ENCODE measurements at places on chromosomes 4 and X.

GRCh38 chrX:74446876-74447275 lies 25.6 kb downstream of the SLC16A2 start:
- DNase-seq = no peak

DNA sequence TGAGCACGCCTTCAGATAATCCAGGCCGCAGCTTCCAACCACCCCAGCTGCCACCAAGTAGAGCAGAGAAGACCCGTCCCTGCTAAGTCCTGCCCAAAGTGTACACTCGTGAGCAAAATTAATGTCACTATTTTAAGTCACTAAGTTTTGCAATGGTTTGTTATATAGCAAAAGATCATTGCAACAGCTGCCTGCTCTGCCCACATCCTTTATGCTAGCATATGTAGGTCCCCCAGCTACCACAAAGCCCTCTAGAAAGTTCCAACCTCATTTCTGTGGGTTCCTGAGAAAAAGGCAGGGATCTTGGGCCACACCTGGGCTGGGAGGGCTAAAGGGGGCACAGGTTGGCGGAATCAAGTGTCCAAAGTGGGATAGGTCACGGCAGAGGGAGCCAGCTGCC lies 346.9 kb downstream of the BCOR start:
- DNase-seq = no peak

DNA sequence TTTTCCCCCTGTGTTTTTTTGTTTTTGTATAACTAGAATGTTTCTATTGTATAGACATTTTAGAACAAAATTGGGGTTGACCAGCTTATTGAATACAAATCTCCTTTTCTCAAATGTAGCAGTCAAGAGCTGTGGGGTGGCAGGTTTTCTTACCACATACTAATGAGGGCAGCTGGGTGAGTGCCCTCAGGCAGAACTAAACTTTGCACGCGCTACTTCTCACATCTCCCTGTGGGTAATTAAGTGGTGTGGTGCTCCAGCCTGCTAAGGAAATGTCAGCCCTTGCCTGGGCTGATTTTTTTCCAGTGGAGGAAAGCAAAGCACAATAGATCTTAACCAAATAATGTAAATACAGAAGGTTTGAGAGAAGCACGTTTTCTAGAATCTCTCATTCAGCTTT lies 717.6 kb upstream of the TENM3 start:
- DNase-seq = no peak

GRCh38 chr4:97374526-97374925 lies 768.8 kb downstream of the STPG2 start:
- DNase-seq = no peak

DNA sequence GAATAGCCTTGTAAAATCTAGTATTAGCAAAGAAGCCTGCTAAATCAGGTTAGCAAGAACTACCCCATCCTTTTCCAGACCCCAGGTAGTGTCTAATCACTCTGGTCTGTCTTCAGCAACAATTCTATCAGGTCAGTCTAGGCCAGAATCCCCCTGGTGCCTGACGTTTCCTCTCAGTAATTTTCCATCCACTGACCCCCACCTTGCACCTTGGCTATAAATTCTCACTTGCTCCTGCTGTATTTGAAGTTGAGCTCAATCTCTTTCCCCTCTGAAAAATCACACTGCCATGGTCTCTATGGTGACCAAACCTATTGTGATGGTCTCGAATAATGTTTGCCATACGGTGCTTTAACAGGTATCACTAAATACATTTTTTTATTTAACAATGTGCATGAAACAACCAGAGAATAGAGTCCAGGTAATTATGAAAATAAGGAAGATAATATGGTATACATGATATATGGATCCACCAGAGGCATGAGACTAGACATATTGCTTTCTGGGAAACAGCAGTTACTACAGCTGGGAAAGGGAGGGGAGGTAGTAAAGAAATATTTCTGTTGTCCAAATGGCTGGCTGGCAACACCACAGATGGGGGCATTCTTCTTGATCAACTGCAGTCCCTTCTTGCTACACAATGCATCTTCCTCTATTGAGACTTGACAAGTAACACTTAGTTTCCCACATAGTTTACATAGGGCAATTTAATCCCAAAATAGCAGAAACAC lies 33.8 kb downstream of the CXCL1 start:
- DNase-seq = no peak

DNA sequence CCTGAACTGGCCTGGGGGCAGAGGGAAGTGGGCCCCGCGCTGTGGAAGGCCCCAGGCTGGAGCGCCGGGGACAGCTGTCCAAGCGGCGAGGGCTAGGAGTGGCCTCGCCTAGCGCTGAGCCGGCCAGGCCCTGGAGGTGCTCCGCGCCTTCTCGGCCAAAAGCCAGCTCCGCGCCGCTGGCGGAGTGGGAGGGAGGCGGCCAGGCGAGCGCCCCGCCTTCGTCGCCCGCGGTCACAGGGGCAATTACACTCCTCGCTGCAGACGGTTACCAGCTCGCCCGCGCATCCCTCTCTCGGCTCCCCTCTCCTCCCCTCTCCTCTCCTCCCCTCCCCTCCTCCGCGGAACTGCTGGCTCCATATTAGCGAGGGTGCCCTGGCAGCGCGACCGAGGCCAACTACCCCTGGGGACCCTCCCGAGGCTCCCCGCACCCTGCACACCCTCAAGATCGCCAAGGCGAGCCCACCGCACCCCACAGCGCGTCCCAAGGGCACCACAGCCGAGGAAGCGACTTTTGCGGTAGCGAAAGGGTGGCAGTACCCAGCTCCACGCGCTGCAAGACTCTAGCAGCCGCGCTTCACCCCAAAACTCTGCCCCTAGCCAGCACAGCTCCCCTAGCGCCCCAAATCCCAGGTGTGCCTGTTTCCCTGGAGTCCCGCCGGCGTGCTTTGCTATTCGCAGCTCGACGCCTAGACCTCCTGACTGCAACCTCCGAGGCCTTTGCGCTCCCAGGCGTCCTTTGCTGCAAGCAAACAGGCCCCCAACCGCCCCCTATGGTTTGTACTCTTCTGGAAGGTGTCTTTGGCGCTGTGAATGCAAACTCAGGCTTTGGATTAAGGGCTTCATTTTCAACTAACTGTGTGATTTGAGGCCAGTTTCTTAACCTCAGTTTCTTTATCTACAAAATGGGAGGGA lies 91.4 kb downstream of the BCOR start:
- no peak for DNase-seq

DNA sequence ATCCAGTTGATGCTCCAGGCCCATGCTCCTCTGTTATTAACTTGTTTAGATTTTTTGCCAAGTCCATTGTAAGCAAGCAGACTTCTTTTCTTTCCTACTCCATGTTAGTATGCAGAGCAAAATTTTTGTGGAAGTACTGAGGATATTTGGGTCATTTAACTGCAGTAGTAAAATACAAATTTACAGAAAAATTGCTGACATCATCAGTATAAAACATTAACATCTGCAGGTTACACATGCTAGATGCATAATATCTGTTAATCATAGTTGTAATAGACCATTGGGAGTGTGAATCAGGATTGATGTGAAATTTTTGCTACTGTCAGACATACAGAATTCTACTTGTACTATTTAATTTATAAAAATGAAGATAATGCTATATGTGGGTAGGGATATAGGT lies 454.1 kb upstream of the CXorf51B start:
- DNase-seq = no peak

GRCh38 chr4:20253735-20254409 lies 2.2 kb downstream of the SLIT2 start:
- no peak for DNase-seq

DNA sequence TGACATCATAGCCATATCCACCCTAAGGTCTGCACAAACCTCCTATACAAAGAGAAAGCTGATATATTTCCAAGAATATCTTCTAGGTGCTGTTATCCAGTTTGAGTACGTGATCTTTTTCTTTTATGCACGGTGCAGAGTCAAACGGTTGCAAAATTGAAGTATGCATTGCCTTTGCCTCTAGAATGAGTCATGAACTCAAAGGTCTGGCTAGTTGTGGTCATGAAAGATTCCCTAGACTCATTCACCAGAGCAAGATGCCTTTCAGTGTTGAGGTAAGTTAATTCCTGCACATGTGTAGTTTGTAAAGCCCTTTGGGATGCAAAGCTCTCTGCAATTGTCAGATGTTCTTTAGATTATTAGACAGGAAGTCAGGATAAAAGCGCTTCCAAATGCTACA lies 704.4 kb downstream of the PCDH19 start:
- DNase-seq = no peak

GRCh38 chr4:80407246-80407645 lies 71.7 kb downstream of the CFAP299 start:
- DNase-seq = no peak

- no peak for DNase-seq
Measured at GRCh38 chrX:154508384-154508745, 7.7 kb downstream of the FAM3A start.

- no peak for DNase-seq
Measured at GRCh38 chrX:21843179-21843578, 3.8 kb downstream of the MBTPS2 start.

- no peak for DNase-seq
Measured at GRCh38 chrX:134721766-134722532, 63.7 kb upstream of the PLAC1 start.

GRCh38 chrX:40062525-40063155 lies 35.1 kb downstream of the BCOR start:
- DNase-seq = no peak

- no peak for DNase-seq
Measured at GRCh38 chrX:115233497-115234455, at the start of gene LRCH2. LRCH2 (minus strand) TSS chrX:115234096; CDS start chrX:115234041, 55 bp downstream.

DNA sequence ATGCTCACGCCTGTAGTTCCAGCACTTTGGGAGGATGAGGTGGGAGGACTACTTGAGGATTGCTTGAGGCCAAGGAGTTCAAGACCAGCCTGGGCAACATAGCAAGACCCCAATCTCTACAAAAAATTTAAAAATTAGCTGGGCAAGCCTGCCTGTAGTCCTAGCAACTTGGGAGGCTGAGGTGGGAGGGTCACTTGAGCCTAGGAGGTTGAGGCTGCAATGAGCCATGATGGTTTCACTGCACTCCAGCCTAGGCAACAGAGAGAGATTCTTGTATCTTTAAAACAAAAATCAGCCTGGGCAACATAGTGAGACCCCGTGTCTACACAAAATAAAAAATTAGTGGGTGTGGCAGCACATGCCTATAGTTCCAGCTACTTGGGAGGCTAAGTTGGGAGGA lies 1.9 kb downstream of the ZNF41 start:
- no peak for DNase-seq

DNA sequence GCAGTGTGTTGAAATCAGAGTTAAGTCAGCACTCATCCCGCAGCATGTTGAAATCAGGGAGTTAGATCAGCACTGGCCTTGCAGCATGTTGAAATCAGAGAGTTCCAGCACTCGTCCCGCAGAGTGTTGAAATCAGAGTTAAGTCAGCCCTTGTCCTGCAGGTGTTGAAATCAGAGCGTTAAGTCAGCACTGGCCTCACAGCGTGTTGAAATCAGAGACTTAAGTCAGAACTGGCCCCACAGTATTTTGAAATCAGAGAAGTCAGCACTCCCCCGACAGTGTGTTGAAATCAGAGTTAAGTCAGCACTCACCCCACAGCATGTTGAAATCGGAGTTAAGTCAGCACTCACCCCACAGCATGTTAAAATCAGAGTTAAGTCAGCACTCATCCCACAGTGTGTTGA lies 10.9 kb upstream of the UVSSA start:
- DNase-seq = no peak
